ENCODE measurements at places on chromosomes 7 and 10.

DNA sequence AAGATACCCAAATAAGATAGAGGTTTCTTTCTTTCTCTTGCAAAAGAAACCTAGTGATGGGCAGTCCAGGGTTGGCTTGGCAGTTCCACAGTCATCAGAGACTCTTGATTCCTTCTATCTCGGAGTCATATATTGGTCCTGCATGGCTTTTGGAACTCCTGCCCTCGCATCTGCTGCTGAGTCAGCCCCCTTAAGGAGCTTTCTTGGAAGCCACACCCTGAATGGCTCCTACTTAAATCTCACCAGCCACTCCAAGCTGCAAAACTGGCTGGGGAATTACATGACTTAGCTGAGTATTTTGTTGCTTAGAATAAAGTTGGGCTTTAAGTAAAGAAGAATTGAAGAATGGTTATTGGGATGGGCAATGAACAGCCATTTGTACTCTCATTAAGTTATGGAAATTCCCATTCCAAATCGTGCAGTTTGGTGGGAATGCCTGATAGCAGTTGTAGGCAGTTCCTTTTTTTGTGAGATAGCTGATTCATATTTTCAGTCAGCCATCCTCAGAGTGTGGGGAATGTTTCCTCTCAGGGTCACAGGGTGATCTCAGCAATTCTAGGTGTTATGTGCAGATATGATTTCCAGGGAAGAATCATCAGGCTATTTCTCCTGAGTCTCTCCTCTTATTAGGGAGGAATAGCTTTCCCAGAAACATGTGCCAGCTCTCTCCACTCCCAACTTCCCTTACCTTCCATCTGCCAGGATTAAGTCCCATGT lies 209.9 kb downstream of the BBS9 start:
- no peak for DNase-seq

DNA sequence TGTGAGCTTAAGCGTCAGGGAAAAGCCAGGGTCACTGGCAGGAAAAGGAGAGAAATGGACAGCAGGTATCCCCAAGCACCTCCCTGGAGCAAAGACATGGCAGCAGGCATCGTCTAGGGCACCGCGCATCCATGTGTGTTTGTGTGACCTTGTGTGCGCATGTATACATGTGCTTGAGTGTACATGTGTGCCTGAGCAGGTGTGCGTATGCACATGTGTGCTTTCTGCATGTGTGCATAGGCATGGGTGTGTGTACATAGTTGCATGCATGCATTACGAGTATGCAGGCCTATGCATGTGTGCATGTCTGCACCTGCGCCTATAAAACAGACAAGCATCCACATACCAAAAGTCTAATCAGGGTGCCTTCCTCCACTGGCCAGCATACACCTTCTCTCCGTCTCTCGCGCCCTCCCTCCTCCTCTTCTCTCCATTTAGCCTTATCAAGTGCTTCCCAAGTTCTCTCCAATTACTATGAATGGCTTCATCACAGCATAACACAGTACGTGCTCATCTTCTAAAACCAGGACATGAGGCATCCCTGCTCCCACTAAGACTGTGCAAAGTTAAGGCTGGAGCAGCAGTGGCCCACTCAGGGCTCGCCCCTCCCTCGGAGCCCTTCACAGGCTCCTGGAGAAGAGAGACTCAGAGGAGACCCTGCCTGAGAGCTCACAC lies 30.6 kb downstream of the RASGEF1A start:
- no peak for DNase-seq

- DNase-seq: no peak
Observed at GRCh38 chr7:44100458-44101302, 3.5 kb upstream of the AEBP1 start.

GRCh38 chr7:101357433-101357832 lies 5.2 kb upstream of the COL26A1 start:
- no peak for DNase-seq

DNA sequence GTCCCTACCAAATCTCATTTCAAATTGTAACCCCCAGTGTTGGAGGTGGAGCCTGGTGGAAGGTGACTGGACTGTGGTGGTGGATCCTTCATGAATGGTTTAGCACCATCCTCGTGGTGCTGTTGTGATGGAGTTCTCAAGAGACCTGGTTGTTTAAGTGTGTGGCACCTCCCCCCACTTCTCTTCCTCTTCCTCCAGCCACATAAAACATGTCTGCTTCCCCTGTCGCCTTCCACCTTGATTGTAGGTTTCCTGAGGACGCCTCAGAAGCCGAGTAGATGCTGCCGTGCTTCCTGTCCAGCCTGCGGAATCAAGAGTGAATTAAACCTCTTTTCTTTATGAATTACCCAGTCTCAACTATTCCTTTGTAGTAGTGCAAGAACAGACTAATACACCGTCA lies 21.0 kb downstream of the GRB10 start:
- no peak for DNase-seq

GRCh38 chr10:61186408-61186807 lies 242.4 kb upstream of the RHOBTB1 start:
- DNase-seq: no peak

DNA sequence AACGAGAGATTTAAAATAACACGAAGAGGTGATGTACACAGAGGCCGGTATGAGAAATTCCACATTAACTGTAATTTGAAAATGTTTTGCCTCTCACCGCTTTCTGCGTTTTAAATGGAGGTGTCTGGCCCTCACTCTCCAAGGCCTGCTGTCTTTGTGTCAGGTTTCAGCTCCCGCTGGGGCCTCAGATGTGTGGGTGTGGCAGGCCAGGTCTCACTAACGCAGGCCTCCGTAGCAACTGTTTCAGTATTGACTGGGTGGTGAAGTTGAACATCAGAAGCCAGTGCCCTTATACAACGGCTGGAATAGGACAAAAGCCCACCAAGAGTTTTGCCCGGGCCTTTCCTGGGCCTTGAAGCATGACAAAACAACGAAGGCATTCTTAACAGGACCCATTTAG lies 303.1 kb downstream of the ADARB2 start:
- DNase-seq: no peak

DNA sequence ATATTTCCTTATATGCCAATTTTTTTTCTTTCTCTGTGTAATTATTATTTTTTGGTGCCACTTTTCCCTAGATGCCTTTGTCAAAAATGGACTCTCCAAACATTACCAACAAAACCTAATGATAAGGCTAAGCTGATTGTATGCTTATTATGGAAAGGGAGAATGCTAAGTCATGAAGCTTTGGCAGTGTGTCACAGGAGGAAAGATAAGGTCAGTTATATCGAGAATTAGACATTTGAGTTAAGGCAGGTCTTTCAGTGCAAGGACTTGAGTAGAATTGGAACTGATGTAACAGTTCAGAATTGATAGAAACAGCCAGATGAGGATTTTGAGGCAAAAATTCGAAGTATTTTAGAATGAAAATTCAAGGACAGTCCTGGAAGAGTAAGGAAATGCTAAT lies 16.8 kb upstream of the MALRD1 start:
- DNase-seq: no peak

GRCh38 chr10:28910956-28911355 lies 233.6 kb downstream of the BAMBI start:
- no peak for DNase-seq

DNA sequence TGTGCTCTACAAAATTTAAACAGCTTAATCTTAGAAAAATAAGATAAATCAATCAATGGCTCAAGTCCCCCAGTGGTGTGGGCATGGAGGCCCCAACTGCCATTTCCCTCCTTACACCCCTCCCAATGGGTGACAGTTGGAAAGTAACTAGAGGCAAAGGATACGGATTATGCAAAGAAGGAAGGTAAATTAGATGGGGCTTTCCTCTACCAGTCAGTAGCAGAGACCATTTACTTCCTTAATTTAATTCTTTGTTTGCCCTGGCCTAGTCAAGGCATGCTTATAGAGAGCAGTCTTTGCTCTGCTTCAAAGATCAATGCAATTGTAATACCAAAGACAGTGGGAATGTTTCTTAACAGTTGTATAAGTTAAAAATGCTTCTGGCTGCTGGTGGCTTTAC lies 63.3 kb upstream of the PAPSS2 start:
- no peak for DNase-seq

DNA sequence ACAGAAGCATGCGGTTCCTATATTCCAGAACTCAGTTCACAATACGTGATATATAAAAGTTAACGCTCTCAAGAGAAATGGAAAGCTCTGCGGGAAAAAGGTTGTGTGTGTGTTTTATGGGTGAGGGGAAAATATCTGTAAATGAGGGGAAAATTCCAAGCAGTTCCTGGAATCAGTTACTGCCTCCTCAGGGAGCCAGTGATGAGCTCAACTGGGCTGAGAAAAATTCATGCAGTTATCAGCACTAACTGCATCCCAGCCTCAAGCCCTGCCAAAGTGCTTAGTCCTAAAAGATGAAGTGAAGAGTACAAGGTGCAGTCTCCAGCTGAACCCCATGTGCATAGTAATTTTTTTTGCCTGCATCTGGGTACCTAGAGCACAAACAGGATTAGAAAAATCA lies 191.9 kb downstream of the CDK14 start:
- DNase-seq: no peak

DNA sequence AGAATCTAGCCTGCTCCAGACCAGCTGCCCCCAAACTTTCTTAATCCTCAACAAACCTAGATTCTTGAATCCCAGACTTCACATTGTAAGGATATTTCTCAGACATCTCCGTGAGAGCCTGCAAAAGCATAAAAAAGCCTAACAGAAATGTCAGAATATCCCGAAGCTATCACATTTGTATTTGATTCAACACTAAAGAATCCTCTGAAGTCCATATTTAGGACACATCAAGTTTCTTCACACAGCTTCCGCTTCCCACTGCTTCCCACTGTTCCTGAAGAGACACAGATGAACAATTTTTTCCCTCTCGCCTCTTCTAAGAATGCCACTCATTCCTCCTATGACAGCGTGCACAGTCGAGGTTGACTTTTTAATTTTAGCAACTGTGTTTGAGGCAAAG lies 396.2 kb upstream of the IGFBP3 start:
- DNase-seq: no peak

- DNase-seq: peak; percentile 21
Observed at GRCh38 chr10:14074062-14074884, 256.5 kb downstream of the FRMD4A start.

- DNase-seq: no peak
Observed at GRCh38 chr10:27188259-27188658, 33.1 kb downstream of the MASTL start.

- no peak for DNase-seq
Observed at GRCh38 chr7:124275411-124275810, 242.5 kb upstream of the TMEM229A start.

- DNase-seq: no peak
Observed at GRCh38 chr7:18637516-18637915, 142.0 kb downstream of the HDAC9 start.

- no peak for DNase-seq
Observed at GRCh38 chr10:121131014-121131413, 279.9 kb downstream of the WDR11 start.

GRCh38 chr10:51162002-51162401 lies 87.7 kb downstream of the PRKG1 start:
- no peak for DNase-seq

DNA sequence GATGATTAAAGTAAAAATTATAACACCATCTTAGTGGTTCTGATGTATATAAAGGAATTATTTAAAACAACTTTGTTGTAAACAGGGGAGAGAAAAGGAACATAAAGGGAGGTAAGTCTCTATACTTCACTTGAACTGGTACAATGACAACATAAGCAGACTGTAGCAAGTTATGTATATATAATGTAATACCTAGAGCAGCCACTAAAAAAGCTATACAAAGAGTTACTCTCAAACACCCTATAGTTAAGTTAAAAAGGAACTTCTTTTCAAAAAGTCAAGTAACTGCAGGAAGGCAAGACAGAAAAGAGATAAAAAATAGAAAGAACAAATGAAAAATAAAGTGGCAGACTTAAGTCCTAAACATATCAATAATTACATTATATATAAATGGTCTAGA lies 82.3 kb downstream of the ZNF503 start:
- no peak for DNase-seq

DNA sequence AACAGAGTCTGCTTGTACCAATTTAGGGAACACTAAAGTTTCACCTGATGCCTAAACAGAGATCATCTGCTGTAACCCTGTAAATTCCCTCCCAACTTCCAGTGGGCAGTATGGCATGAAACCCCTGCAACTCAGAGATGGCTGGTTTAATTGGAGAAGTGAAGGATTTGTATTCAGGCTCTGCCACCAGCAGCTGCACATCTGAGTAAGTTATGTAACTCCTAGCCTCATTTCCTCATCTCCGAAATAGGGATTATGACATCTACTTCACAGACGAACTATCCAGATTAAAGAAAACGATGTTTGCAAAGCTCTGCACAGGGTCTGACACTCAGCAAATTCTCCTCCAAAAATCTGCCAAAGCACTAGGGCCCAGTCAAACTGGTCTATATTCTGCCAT lies 493.0 kb downstream of the KCNMA1 start:
- no peak for DNase-seq

DNA sequence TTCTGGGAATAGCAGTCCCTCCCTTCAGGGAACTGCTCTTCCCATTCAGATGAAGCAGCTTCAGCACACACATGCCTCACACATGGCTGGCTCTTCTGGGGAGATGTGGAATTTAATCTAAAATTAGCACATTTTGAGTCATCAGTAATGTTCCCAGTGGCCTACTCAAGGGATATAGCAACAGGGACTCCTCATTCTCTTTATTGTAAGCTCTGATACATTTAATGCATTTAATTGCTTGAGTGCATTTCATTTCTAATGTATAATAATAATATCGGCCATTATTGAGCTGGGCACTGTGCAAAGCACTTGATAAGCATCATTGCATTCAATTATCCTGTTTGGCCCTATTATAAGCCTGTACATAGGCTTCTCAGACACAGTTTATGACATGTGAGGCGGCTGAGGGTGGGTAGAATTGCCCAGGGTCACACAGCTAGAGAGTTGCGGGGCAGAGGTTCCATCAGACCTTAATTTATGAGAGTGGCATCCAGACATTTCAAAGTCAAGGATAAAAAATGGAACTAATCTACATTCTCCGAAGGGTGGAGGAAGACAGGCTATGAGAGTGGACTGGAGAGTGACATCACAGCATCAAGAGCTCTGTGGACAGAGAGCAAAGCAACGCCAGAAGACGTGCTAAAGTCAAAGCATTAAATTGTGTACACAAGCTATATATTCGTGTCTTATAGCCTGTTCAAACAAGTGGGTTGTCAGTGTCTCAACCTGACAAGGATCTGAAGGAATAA lies 76.8 kb downstream of the LANCL2 start:
- DNase-seq: no peak

DNA sequence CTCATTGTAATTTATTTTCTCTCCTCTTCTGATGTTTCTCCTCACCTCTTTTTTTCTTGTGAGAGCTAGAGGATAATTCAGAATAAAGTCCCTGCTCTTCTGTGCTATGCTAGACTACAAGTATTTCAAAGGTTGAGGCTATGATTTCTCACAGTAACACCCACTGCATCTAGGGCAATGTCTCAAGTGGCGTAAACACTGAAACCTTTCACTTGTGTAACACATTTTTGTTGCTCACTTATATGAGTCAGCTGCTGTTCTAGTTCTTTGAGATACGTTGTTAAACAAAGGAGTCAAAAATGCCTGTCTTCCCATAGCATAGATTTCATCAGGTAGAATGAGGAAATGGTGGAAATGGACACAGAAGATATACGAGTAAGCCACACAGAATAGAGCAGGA lies 305.1 kb upstream of the PITRM1 start:
- no peak for DNase-seq

- DNase-seq: no peak
Observed at GRCh38 chr7:128661446-128661845, 10.6 kb upstream of the GARIN1A start.

Data from NCI-H2029 (cell line).